Breast epithelium (tissue), 4 donors: ENCODE measurements at places on chromosomes 6 and 20.

GRCh38 chr6:135397172-135397952 lies 100.2 kb downstream of the AHI1 start:
- DNase-seq: no peak

DNA sequence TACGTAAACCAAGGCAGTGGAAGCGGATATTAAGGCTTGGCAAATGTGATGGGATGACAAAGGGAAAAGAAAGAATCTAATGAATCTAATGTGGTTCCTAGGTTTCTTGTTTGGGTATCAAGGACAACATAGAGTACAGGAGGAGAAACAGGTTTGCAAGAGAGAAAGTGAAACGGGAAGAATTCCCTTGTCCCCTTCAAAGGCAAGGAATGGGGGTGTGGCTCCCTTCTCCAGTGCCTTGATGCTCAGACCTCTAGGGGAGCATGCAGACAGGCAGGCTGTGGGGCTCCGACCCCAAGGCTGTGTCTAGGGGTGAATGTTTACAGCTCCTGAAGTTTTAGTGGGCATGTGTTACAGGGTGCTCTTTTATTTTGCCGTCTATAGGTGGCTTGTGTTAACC lies 317.5 kb upstream of the HSF2 start:
- no peak for DNase-seq

DNA sequence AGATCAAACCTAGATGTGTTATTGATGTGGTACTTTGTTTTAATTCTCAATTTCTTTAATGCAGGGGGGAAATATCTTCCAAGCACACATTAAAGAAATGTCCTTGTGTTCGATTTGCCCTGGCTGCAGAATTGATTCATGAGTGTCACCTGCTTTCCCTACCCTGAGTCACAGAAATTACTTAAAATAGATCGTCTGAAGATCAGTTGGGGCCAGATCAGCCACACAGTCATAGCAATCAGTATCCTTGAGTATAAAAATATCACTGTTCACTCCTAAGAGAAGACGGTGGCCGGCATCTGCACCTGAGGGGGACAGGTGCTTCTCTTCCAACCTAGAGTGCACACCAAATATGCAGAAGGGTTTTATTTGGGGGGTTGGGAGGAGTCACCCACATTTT lies 115.2 kb upstream of the RIN2 start:
- DNase-seq: no peak

DNA sequence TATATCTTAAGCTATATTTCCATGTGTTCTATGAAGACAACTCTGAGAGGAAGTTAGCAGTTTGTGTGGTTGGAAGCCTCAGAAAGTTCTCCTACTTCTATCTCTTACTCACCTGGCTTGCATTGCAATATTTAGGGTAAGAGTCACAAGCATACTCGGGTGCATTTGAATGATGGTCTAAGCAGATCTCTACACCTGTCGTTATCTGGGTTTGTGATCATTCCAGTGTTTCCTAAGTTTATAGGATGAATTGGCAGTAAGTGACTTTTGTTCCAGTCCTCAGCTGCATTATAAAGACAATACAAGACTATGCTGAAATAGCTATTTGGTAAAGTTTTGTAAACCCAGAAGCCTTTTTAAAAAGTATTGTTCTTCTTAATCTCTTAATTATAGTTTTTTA lies 36.9 kb downstream of the CBFA2T2 start:
- DNase-seq: no peak

- DNase-seq: no peak
These were observed 105.0 kb downstream of the FIG4 start for GRCh38 chr6:109795994-109796555.
